Stimulated activated CD4-positive, alpha-beta T cell treated with anti-CD3 and anti-CD28 coated beads, Interleukin-2, amount 100 ng/mL, for 24 hours (primary cell): ENCODE measurements at places on chromosomes 5 and 9.
A peak's percentile ranks its signal among the peaks of the same experiment; 100 is the strongest.

- peak; percentile 89 for DNase-seq
Measured at GRCh38 chr5:180328296-180329137, 24.6 kb downstream of the GFPT2 start.

GRCh38 chr9:100670719-100671118 lies 92.8 kb downstream of the CAVIN4 start:
- DNase-seq = no peak

DNA sequence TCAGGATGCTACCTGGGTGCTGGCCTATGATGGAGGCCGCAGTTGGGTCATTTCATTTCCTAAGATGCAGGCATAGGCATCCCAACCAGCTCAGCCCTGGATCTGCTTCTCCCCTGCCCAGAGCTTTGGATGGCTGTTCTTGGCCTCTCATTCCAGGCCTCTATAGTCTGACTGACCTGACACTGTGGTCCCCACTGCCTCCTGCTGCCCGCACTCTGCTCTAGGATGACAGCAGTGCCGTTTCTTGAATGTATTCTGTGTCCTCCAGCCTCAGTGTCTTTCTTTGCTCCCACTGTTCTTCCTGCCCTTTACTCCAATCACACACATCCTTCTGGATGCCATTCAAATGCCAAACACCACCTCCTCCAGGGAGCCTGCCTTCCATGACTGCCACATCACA lies 235.7 kb downstream of the HSPA4 start:
- DNase-seq = peak; percentile 44

DNA sequence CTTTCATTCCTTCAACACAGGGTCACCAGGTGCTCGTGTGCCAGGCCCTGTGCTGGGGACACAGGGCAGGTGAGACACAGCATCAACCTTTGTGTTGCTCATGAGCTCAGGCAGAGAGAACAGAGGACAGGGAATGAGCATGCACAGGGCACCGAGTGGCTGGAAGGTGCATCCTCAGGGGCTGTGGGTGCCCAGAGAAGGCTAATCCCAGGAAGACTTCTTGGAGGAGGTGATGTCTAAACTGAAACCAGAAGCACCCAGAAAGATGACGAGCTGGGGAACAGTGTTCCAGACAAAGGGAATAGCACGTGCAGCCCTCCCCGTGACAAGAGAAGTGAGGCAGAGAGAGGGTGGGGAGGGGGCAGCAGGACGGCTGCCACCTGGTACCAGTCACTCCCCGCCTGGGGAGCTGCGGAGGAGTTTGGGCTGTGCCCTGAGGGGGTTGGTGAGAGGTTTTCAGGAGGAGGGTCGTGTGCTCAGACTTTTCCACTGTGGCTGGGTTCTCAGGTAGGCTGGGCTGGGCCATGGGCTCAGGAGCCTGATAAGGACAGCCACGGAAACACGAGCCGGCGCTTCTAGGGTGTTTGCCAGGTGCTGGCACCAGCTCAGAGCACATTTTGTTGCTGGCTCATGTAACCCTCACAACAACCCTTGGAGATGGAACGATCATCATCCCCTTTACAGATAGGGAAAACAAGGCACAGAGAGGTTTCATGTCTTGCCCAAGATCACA lies 46.0 kb downstream of the HMCN2 start:
- no peak for DNase-seq

DNA sequence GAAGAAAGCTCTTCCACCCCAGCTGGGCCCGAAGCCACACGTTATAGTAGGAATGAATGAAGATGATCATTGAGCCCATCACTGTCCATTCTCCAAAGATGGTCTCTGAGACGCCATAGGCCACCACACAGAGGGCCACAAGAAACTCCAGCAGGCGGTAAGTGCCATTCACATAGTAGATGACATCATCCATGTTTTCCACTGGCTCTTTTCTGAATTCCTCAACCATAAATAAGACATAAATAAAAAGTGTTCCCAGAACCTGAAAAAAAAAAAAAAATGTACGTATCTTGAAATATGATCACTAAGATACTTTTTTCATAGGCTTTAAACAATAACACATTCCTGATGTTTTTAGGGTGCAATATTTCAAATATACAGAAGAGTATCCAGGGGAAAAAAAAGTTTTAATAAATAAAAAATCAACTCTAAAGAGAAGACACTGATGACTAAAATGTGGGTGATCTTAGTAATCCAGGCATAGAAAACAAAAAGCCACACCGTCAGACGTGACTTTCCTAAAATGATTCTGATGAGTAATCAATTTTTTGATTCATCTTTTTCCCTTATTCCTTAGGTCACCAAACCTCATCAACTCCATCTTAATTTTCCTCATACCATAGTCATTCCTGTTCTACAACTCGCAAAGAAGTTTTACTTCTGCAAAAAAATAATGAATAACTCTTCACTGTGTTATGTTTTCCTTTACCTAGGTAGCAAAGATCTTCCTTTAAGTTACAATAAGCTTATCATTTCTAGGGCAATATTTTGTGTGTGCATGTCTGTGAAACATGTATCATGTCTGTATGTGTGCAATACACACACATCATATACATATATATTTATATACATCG lies 47.8 kb downstream of the RNF145 start:
- no peak for DNase-seq

DNA sequence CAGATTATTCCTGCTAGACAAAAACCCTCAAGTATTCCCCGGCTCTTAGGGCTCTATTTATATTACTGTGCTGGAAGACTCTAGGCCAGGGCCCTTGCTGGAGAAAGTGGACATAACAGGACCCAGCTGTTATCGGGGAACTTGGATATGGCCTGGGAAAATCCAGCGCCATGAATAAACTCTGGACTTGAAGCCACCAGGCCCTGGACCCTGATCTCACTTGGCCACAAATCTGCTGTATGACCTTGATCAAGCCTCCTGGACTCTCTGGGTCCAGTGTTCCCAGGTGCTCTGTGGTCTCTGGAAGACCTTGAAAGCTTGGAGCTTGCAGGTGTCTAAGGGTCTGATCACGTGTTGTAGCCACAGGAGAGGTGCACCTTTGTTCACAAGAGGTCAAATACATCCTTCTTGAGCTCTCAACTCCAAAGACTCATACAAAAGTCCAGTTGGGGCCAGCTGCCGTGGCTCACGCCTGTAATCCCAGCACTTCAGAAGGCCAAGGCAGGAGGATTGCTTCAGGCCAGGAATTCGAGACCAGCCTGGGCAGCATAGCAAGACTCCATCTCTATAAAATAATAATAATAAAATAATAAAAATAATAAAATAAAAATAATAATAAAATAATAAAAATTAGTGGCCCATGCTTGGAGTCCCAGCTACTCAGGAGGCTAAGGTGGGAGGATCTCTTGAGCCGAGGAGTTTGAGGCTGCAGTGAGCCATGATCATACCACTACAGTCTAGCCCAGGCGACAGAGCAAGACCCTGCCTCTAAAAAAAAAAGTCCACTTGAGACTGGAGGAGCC lies 26.5 kb downstream of the COL27A1 start:
- no peak for DNase-seq

GRCh38 chr5:1760656-1761452 lies 38.8 kb downstream of the MRPL36 start:
- DNase-seq = no peak

GRCh38 chr5:85345818-85346217 lies 961.1 kb upstream of the EDIL3 start:
- no peak for DNase-seq

- DNase-seq = peak; percentile 81
Measured at GRCh38 chr5:160467555-160468362, 46.1 kb downstream of the PTTG1 start.

DNA sequence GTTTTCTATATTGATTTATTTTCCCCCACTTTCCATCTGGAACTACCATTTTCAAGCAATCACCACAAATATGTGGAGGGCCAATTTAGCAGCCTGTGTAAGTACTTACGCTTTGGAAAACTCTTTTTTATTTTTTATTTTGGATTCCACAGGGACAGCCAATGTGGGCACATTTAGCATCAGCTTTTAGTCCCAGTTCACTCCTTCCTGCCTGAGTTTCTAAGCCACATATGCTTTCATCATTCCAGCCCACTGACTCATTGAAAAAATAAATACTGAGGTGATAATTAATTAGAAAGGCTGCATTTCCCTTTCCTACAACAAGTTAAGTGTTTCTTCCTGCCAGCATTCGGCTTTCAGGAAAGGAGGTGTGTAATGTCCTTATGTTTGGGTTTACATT lies 76.8 kb downstream of the TMEM167A start:
- DNase-seq = no peak

DNA sequence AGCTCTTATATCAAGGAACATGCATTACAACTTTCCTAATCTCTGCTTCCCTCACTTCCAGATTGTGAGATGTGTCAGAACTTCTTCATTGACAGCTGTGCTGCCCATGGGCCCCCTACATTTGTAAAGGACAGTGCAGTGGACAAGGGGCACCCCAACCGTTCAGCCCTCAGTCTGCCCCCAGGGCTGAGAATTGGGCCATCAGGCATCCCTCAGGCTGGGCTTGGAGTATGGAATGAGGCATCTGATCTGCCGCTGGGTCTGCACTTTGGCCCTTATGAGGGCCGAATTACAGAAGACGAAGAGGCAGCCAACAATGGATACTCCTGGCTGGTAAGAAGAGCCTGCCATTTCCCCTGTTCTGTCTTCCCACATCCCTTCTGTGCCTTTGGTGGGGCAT lies 15.1 kb downstream of the PRDM9 start:
- no peak for DNase-seq

- DNase-seq = no peak
Measured at GRCh38 chr9:124410321-124410913, 4.8 kb downstream of the PSMB7 start.

DNA sequence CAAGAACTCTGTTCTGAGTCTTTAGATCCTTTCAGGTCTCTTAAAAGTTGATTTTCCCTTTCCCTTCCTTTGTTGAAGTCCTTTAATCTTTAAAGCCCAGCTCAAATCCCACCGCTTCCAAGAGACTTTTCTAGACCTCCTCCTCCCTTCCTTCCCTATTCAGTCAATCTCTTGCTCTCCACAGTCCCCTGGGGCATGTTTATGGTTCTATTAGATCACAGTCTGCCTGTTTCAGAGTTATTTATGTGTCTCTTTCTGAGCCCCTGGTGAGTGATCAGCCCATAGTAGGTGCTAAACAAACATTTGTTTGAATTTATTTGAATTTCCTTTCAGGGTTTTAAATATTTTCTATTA lies 7.2 kb upstream of the ARSI start:
- no peak for DNase-seq

- no peak for DNase-seq
Measured at GRCh38 chr5:121027636-121028035, 563.5 kb downstream of the PRR16 start.

- no peak for DNase-seq
Measured at GRCh38 chr5:126377424-126377823, 45.8 kb upstream of the GRAMD2B start.

GRCh38 chr9:80732506-80732905 lies 956.8 kb downstream of the TLE1 start:
- DNase-seq = no peak

DNA sequence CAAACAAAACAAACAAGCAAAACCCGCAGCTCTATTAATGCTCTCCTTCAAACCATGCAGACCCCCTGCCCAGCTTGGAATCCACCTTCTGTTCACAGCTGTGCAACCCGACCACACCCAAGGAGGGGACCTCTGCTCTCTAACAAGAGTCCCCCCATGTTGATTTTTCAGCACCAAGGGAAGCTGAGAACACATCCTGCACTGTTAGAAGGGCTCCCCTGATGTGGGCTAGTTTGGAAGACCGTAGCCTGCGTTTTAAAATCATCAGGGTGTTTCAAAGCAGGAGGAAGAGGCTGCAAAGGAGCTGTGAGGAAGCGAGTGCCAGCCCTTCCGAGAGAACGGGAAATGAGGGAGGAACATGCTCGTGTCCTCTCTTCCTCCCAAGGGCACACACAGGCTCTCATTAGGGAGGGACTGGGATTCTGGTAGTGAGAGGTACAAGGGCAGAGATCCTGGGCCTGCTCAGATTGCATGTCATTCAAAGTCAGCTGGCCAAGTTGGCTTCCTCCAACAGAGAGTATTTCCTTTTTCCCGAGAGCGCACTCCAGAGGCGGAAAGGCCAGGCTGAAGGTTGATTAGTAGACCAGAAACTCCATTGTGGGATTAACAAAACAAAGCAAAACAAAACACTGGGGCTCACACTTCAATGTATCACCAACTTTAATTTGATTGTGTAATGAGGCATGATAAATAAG lies 185.9 kb downstream of the SEMA6A start:
- no peak for DNase-seq

- no peak for DNase-seq
Measured at GRCh38 chr9:89723469-89724100, 118.8 kb downstream of the GADD45G start.

- DNase-seq = no peak
Measured at GRCh38 chr5:53578854-53579253, 18.4 kb downstream of the NDUFS4 start.

- DNase-seq = no peak
Measured at GRCh38 chr9:22731786-22732185, 285.2 kb downstream of the DMRTA1 start.

DNA sequence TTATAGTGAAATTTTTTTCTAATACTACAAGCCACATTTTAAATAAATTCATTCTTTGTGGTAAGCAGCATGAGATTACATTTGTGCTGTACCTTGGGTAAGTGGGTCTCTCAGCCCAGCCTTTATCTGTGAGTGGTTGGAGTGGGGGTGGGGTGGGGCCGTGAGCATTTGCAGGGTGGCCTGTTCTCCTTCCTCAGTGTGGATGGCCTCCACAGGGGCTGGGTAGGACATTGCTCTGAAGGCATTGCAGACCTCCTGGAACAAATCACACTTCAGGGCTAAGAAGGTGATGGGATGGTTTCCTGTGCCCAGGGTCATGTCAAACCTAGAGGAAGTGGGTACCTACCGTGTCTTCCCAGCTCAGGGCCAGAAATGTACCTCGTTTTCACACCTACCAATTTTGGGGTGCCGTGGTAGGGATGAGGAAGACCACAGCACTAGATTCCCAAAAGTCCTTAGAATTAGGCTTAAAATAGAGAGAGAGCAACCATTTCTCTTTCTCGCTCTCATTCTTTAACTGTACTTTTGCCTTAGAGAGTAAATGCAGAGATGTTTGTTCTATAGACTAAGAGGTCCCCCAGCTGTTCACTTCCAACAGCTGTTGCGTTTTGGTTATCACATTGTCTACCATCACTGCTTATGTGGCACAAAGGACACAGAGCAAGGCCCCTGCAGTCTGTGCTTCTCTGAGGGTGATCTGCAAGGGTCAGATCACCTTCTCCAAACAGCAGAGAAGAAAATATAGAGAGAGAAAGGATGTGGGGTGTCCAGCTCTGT lies 83.4 kb upstream of the CTSL start:
- no peak for DNase-seq

DNA sequence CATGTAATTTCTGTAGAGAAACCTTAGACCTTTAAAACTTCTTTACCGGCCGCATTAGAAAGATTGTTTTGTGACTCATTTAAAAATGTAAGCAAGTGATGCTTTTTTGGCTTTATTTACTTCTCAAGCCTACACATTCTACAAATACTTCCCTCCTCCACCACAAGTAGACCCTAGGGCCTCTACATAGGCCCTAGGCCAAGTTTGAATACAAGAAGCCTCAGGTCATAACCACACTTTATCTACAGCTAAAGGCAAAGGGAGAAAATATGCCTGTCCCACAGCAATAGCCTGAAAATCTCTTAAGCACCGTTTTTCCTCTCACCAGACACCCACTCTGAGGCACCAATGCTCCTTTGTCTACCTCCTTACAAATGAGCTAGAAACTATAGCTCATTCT lies 53.9 kb downstream of the CSNK1A1 start:
- DNase-seq = no peak
